ENCODE measurements at places on chromosomes 12 and 14.

DNA sequence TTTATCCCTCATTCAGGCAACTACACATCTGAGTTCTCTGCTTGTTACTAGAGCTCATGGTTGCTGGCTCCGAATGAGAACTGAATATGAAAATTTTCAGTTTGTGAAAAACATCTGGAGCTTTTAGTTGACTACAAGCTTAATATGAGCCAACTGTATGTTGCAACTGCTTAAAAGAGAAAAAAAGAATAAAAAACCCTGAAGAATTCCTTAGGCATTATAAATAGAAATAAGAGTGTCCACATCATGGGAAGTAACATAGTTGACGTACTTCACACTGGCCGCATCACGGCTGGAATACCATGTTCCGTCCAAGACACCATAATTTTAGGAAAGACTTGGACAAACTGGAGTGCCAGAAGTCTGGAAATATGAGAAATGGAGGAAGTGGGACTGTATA is 57.9 kb downstream of the PDE3A start:
- peak; percentile 49 for DNase-seq

DNA sequence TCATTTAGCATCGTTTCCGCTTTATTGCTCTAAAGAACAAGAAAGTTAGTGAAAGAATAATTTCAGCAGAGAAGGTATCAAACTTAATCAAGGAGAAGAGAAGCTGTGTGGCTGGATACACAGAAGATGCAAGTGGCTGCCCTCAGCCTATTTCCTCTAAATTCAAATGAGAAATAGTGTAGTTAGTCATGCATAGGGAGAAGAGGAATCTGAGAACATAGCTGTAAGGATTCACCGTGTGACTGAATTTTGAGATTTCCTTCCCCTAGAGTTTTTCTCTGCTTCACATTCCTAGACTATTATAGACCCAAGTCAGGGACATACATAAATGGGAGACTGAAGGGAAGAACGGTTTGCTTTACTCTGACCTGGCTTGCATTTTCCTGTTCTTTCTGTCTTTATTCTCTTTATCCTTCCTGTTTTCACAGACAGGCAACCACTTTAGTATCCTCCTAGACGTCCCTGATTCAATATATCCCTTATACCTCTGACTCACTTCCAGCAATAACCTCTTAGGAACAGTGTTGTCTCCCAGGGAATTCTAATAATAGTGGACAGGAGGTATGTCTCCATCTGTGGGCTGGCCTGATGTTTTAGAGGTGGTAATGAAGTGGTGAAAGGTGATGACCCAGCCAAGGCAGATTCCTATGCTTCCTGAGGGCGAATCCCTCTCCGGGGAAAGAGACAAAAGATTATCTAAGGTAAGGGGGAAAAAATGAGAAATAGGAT is 7.0 kb downstream of the RNASE10 start:
- DNase-seq, result peak; percentile 9

DNA sequence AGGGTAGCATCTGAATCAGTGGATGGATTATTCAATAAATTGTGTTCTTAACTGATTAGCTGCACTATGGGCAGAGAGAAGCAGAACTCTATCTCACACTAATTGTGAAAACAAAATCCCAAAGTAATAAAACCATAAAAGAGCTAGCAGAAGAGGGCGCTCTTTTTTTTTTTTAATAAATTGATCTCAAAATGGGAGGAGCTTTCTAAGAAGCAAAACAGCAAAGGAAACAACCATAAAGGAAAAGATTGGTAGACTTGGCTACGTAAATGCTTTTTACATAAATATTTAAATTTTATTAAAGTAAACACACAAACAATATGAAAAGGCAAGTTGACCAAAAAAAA is 1.5 kb upstream of the TM7SF3 start:
- DNase-seq, result peak; percentile 41

- DNase-seq, result no peak
Measured at GRCh38 chr12:41380878-41381277, 192.8 kb downstream of the PDZRN4 start.

DNA sequence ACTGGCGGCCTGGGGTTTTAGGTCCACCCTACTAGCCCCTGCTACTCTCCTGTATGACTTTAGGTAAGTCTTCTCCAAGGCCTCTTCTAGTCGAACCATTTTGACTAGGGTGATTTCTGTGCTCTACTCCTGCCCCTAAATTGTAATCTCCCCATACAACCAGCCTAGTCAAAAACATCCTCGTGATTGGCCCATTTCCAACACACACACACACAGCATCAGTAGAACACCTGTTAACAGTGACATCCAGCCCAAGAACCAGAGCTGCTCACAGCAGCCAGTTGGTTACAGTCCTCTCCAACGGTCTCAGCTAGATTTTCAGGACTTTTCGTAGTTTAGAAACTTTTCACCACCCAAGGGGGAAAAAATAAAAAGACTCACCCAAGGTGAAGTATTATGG is 30.9 kb downstream of the NT5DC3 start:
- DNase-seq, result no peak

DNA sequence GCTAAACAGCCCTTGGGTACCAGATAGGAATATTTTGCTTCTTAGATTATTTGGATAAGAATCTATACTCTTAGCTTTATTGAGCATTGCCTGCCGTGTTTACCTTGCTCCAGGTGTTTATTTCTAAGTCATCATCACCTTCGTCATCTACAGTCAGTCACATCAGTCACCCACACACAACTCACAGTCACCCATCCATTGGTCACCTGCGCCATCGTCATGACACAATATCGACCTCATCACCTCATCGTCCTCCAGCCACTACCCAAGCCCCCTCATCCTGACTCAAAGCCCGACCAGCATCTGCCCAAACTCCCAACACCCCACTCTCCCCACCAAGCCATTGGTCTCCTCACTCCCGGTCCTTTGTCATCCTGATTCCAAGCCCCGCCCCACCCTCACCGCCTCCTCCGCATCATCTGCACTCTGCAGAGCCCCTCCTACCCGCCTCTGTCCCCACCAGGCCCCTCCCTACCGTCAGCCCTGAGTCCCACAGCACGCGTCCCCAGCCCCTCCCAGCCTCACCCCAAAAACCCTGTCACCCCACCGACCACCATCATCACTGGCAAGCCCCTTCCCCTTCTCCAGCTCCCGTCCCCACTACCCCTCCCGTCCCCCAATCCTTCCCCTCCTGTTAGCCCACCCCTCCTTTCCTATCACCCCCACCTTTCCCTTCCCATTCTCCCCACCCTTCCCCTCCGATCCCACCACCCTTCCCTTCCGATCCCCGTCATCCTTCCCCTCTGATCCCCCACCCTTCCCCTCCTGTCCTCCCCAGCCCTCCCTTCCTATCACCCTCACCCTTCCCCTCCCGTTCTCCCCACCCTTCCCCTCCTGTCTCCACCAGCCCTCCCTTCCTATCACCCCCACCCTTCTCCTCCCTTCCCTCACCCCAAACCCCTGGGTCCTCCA is 9.8 kb downstream of the DLK1 start:
- DNase-seq, result no peak

DNA sequence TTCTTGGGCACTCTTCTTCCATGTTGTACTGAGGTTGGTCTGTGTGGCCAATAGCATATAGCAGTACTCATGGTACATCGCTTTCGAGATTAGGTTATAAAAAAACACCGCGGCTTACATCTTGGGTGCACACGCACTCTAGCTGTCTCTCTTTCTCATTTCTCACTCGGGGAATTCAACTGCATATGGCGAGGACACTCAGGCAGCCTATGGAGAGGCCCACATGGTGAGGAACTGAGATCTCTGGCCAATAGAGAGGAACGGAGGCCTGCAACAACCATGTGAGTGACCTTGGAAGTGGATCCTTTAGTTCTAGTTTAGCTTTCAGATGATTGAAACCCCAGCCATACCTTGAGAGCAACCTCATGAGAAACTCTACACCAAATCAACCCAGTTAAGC is 45.6 kb downstream of the USP15 start:
- DNase-seq, result no peak

GRCh38 chr14:66432334-66432733 is 53.8 kb upstream of the CCDC196 start:
- DNase-seq, result no peak

GRCh38 chr14:71739273-71739990 is 192.8 kb upstream of the RGS6 start:
- DNase-seq, result peak; percentile 50

- no peak for DNase-seq
Measured at GRCh38 chr14:56808110-56808382, 2.2 kb downstream of the OTX2 start.

- no peak for DNase-seq
Measured at GRCh38 chr12:15540005-15540404, 217.7 kb downstream of the PTPRO start.

- no peak for DNase-seq
Measured at GRCh38 chr14:53545217-53545616, 392.1 kb upstream of the DDHD1 start.

DNA sequence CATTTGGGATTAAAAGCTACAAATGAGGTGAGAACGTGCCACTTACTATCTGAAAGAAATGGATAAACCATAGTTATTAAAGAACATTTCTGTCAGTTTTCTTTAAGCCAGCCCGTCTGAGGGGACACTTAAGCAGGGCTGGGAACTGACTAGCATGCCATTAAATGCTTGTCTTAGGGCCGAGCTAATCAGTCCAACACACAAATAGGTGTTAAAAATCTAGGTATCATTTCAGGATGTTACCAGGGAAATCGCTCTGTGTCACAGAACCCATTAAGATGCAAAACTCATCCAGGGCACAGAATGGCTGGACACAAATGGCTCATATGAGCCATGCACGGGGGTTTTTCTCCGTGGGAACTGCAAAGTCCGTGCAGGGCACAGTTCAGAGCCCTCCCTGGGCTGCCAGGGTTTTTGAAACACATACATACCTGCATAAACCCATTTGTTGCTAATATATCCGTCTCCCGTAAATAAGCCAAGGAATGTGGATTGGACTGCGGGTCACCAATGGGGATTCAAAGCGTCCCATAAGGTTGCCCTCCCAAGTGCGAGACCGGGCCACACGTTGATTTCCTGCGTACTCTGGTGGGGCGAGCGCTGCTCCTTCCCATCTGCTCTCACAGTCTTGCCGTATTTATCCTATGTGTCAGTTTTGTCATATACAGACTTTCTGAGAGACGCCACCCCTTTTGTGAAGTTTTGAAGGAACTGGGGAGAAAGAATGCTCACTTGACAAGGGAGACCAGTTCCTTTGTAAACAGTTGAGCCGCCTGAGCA is 5.4 kb upstream of the GSC start:
- no peak for DNase-seq

DNA sequence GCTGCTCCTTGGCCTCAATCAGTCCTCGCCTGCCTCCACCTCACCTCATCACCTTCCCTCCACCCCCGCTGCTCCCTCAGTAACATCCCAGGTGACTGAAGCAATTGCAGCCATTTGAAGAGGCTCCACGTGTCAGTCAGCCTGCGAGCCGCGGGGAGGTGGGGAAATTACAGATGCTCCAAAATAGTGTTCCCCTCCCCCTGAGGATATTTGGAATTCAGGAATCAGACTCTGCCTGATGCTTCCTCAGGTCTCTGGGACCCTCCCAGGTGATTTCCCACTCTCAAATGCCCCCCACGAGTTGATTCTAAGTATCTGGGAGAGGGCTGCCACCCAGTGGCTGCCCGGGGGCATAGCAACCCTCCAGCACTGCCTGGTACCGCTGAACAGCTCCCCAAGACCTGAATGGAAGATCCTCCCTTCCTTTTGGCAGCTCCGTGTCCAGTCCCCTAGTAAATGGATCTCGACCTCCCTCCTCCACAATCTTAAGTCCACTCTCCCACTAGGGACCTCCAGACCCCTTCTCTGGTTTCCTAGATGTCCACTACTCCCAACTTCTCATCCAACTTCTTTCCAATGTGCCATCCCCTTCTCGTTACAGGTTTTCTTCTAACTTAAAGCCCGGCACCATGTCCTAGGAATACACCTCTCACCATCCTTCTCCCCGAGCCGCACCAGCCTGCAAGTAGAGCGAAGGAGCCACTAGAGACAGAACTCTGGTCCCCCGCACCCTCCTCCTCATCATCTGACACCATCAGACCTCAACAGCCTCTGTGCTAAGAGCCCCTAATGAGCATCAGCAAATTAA is 1.4 kb upstream of the ASIC1 start:
- DNase-seq, result peak; percentile 51

DNA sequence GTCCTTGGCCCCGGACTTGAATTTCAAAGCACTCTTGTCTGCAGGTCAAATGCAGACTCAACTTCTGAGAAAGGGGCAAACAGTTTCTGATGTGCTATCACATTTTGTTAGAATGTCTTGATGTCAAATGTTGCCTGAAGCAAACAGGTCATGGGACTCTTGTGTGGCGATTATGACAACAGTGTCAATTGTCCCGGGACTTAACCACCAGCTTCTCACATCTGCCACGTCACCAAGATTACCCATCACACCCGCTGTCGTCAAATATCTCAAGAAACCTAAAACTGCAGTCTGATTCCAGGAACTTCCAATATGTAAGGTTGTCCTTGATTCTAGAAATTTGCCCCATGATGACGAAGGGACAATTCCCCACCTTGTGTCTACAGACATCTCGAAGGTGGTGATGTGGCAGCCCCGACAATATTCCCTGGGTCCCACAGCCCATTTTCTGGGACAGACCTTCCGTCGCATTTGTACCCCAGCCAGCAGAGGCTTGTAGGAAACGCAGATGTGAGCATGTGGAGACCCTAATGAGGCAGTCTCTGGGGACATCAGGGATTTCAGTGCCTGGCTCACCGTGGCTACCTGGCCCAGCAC is 21.3 kb downstream of the LRTM2 start:
- no peak for DNase-seq

DNA sequence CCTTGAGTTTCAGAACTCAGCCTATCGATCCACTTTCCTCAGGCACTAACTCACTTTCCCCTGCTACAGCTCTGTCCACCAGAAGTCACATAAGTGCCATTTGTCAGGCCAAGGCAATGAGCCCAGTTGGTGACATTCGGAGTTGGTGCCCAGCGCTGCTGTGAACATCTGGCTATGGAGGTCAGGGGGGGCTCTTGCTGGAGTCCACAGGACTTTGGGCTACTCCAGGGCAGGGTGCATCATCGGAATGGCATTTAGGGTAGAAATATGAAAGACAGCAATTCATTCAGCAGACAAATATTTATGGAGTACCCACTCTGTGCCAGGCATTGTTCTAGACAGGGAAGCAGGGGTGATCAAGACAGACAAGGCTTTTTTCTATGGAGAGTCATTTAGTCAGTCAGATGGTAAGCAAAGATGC is 1.5 kb upstream of the PPP1CC start:
- peak; percentile 80 for DNase-seq

- no peak for DNase-seq
Measured at GRCh38 chr12:4027412-4027811, 154.2 kb upstream of the PARP11 start.

DNA sequence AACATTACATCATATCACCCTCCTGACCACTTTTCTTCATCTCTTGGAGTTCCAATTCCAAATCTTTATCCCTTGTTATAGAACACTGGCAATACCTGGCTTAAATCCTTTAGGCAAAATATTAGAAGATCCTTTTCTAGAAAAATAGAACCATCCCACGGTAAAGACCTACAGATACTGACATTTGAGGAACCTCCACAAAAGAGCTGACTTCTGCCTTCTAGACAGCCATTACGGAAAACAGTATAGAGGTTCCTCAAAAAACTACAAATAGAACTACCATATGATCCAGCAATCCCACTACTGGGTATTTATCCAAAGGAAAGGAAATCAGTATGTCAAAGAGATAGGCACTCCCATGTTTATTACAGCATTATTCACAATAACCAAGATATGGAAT is 241.7 kb upstream of the AMIGO2 start:
- no peak for DNase-seq

Measured in EH (cell line).